ENCODE measurements at places on chromosomes 5 and 9.

DNA sequence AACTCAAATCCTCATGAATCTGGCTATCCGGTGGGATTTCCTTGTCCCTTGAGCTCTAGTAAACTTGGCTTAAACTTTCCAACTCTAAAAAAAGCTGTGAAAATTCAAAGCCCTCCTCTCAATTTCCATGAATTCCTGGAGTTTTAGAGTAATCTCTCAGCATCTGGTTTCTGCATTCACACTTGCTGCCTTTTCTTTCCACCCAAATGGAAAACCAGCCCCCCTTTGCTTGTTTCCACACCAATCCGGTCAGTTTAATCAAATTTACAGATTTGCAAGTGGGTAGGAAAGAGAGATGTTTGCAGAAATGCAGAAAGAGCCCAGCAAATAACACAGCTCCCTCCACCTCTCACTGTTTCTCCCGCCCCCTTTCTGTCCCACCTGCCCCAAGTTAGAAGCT, 91.1 kb downstream of the ENC1 start:
- no peak for DNase-seq

DNA sequence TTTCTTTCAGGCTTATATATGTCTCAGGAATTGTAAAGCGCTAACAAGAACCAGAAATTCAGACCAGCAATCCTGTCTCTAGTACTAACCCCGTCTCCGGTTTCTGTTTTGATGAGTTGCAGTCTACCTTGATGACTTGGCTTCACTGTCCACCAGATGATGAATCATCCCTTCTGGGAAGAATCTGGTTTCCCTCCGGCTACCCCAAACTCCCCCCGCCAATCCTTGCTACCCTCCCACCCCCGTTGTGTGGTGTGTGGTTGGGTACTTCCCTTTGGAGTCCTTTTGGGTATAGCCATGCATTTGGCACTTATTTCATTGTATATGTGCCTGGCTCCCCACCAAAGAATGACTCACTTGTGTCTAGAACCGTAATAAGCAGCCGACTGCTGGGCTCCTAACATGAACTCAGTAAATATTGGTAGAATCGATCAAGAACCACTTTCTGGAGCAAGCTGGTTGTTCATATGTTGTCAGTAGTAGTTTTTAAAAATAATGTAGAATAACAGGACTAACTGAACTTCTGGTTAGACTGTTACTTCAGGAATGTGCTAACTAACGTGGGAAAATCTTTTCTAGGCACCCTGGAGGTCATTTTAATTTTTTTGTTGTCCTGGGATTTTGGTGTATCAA, 8.3 kb upstream of the TGFBI start:
- DNase-seq = no peak

GRCh38 chr5:134945041-134945440, 22.7 kb upstream of the CATSPER3 start:
- DNase-seq = no peak

- no peak for DNase-seq
Measured at GRCh38 chr5:142920849-142921612, 150.9 kb downstream of the ARHGAP26 start.

DNA sequence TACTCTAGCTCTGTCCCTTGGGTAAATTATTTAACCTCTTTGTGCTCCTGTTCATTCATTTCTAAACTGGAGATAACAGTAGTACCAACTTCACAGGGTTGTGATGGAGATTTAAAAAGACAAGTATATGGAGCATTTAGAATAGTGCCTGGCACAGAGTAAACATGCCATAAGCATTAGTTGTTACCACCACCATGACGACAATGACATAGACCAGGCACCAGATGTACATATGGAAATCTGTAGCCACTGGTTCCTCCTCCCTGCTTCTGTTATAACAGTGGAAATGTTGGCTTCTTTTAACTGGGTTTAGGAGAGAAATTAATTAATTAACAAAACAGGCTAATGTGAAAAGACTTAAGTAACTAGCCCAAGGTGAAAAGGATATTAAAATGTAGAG, 217.5 kb downstream of the DENND1A start:
- no peak for DNase-seq

- no peak for DNase-seq
Measured at GRCh38 chr9:108545436-108545835, 310.4 kb downstream of the ACTL7B start.

- DNase-seq = no peak
Measured at GRCh38 chr5:107574287-107574686, 96.5 kb downstream of the EFNA5 start.

- no peak for DNase-seq
Measured at GRCh38 chr5:157233515-157233914, 32.4 kb upstream of the CYFIP2 start.

DNA sequence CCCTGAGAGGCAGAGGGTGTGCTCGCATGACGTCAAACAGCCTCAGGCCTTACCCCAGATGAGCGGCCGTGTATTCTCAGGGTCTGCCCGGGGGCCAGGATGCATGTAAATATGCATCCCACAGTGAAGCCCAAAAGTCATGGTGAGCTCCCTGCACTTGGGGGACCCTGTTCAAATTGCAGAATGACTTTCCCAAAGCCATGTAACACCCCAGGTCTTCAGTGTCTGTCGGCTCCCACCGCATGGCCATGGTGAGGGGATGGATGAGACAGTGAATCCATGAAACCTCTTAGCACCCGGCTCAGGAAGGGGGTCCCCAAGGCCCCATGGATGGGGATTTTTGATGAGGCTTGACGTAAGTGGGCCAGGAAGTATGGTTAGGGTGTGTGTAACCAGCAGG, 9.3 kb upstream of the COL5A1 start:
- no peak for DNase-seq

- DNase-seq = peak; percentile 71
Measured at GRCh38 chr5:176542135-176542595, 5.0 kb upstream of the RNF44 start.

DNA sequence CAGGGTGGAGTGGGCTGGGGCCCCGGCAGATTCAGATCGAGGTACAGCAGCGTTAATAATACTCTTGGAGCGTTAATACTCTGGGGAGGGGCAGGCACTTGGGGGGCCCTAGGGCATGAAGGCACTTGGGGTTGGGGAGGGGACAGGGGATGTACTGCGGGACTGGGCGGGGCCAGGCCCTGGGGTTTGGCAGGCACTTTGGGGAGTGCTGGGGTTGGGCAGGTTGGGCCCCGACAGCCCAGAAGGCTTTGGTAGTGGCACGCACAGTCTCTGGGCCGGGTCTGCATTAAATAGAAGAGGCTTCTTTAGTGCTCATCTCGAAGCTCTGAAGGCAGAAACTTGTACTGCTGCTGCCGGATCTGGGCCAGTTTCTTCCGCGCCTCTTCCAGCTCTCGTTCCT, 7.8 kb upstream of the TPM2 start:
- no peak for DNase-seq

DNA sequence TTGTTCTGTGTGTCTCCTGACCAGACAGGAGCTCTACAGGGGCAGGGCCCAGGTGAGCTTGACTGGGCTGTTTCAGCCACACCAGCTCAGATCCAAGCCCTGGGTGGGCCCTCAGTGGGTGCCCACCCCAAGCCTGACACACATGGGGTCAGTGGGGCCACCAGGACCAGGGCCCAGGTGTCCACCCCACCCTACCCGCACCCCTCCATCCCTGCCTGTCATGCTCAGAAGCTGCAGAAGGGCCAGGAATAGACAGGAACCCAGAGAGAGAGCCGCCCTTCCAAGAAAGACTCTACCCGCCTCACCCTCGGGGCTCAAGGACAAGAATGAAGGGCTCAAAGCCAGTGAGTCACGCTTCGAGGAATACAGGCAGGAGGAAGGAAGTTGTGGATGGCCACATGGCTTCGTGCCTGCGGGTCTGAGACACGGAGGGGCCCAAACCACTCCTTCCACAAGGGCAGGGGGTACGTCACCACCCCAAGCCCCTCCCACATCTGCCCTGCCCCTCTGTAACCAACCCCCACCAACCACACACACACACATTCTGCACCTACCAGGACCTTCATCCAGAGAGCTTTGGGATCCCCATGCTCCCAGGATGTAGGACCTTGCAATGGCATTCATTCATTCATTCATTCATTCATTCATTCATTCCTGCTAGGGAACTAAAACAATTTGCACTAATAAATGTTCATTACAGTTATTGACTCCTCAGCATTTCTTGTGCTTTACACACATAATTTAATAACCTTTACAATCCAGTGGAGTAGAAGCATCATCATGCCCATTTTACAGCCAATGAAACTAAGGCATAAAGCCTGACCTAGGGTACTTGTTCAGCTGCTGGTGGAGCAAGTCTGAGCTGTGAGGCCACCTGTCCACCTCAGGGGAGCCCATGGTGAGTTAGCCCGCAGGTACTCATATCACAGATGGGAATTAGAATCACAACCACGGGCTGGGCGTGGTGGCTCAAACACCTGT, 55.9 kb upstream of the STXBP1 start:
- peak; percentile 76 for DNase-seq

DNA sequence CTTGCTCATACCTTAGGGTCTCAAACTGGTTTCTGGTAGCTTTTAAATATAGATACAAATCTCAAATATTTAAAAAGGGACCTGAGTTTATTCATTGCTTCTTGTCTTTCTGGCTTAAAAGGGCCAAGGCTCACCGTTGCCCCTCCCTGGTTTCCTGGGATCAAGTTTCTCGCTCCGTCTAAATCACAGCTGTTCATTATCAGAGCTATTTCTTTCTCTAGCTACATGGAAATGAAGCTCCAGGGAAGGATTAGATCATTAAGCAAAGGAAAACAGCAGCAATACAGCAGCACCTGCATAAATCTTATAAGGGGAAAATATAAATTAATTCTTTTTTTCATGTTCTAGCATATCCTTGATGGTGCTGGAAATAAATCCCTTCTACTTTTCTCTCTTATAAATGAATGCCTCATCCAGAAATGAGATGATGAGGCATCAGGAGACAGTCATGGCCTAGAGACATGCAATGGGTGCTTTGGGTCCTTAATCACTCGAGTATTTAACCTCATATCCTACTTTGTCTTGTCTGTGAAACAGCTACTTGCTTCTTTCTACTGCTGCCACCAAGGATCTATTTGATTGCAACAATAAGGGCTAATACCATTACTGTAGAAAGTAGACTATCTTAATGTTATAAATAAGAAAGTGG, 320.1 kb downstream of the TRPM3 start:
- DNase-seq = no peak

GRCh38 chr5:100762108-100762507, 141.0 kb downstream of the ST8SIA4 start:
- DNase-seq = no peak

DNA sequence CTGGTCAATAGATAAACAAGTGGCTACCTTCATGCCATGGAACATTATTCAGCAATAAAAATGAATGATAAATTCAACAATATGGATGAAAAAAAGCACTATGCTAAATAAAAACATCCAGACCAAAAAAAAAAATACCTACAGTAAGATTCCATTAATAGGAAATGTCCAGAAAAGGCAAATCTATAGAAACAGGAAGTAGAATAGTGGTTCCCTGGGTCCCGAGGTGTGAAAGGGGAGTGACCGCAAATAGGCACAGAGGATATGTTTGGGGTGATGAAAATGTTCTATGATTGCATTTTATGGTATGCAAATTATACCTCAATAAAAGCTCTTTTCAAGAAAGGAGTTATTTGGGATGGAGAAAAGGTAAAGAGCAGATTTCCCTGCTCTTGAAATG, 3.6 kb upstream of the GPR151 start:
- no peak for DNase-seq

- no peak for DNase-seq
Measured at GRCh38 chr5:113067635-113068344, 91.2 kb downstream of the DCP2 start.

- no peak for DNase-seq
Measured at GRCh38 chr9:25397746-25398145, 280.5 kb downstream of the TUSC1 start.

Measured in activated CD4-positive, alpha-beta T cell treated with anti-CD3 and anti-CD28 coated beads, Interleukin-2, amount 10 ng/mL, durations not matched to agents 7 days and 5 days (primary cell).